ENCODE measurements at places on chromosomes 6 and 20.
A peak's percentile ranks its signal among the peaks of the same experiment; 100 is the strongest.

DNA sequence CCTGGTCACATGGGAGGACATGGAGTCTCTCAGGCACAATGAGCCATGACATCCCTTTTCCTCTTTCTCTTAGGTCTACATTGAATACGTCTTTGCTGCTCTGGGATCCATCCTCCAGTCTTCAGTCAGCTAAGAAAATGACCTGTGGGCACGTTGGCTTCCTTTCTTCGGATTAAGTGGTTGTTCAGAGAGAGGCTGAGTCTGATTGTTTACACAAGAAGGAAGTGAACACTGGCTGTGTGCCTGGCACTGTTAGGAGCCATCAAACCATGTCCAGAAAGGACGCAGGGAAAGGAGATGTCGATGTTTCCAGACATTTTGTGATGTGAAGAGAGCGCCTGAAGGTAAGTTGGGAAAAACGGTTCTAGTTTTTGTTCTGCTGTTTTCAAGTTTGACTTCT lies 309.9 kb upstream of the CDYL start:
- DNase-seq = no peak

GRCh38 chr6:40719671-40720374 lies 132.7 kb upstream of the LRFN2 start:
- no peak for DNase-seq

GRCh38 chr6:48613231-48613949 lies 502.4 kb upstream of the PTCHD4 start:
- DNase-seq = no peak

- peak; percentile 3 for DNase-seq
These were observed 52.2 kb downstream of the MARCKS start for GRCh38 chr6:113909224-113909856.

DNA sequence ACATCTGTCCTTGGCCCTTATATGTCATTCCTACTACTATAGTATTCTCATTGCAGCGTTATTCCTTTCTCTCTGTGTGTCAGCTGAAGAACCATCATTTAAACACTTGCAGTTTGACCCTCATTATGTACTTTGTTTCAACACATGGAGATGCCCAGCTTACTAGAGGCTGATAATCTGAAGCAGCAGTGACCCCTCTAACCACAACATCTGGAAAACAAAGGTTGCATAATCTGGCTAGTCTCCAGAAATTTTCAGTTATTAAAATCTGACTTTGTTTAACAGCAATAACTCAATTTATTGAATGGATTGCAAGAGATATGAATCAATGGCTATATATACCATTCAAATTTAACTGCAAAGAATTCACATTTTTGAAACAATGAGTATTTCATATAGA lies 6.6 kb upstream of the PHIP start:
- no peak for DNase-seq

DNA sequence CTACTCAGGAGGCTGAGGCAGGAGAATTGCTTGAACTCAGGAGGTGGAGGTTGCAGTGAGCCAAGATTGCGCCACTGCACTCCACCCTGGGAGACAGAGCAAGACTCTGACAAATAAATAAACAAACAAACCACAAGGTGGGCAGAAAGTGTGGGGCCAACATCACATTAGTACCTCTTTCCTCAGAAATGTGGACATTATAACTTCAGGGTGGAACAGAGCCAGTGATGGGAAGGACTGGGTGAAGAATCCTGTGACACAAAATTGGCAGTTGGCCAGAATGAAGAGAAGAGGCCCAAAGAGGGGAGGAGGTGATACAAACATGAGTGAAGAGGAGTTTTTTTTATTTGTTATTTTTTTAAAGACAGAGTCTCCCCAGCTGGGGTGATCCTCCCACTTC lies 50.6 kb downstream of the NUP153 start:
- DNase-seq = no peak

DNA sequence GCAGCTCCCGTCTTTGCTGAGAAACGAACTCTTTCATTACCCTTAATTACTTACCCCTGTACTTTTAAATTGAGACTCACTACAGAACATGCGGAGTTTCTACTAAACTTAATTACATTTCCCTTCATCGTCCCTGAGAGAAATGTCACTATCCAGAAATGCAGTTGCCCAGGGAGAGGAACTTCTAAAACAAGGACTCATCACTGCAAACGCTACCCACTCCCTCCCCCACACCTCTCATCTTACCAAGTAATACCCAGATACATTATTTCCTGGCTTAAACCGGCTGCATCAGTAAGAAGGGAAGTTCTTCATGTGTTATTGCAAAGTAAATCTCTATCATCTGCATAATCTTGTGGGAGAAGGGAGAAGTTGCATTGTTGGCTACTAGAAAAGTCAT lies 138.3 kb downstream of the IPCEF1 start:
- no peak for DNase-seq

DNA sequence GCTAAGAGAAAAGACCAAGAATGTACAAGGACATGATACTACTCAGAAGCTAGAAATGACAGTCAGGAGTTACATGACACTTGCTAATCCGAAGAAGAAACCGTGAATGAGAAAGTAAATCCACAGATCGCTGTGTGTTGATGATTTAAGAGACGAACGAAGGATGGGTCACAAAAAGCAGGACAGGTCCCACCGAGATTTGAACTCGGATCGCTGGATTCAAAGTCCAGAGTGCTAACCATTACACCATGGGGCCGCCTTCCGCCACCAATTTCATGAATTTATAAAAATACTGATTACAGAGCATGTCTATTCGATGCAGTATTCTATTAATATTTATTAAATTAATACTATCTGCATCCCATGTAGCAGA lies 54.0 kb upstream of the BTN3A2 start:
- no peak for DNase-seq

GRCh38 chr6:3960754-3961361 lies 111.7 kb downstream of the FAM50B start:
- no peak for DNase-seq

GRCh38 chr6:108735310-108736001 lies 112.8 kb upstream of the ARMC2 start:
- DNase-seq = no peak

DNA sequence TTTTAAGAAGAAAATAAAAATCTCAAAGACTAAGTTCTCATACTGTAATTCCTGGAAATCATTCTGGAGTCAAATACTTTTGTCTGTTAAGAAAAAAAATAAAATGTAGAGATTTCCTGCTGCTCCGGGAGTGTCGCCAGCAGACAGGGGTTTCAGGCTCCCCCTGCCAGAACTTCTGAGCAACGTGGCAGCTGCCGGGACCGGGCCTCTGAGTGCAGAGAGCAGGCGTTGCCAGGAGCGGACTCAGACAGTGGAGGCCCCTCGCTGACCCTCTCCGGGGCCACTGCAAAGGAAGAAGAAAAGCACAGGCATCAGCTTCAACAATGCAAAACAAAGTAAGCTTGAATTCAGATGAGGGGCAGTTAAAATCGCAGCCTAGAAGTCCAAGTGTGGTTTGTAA lies 95.5 kb downstream of the THBS2 start:
- no peak for DNase-seq

- DNase-seq = no peak
These were observed at the start of gene HNF4A for GRCh38 chr20:44355498-44356352. Gene HNF4A (plus strand): TSS chr20:44355699. CDS start chr20:44355805, 106 bp downstream.

- no peak for DNase-seq
These were observed 770.5 kb upstream of the FLRT3 start for GRCh38 chr20:15107931-15108330.

GRCh38 chr20:63185215-63185796 lies 30.6 kb downstream of the YTHDF1 start:
- no peak for DNase-seq

DNA sequence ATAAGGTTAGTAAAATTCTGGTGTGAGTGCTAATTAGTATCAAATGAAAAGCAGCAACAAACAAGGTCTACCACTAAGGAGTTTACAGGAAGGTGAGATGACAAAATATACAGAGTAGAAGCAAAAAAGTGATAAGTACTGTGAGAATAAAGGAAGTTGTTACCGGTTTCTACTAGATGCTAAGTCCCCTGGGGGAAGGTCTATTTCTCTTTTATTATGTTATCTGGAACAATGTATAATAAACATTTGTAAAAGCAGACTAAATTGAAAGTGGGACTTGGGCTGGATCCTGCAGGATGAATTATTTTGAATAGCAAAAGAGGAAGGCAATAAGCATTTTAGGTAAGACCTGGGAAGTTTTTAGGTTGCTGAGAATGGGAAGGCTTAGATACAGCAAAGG lies 158.7 kb upstream of the SLC22A16 start:
- DNase-seq = no peak

DNA sequence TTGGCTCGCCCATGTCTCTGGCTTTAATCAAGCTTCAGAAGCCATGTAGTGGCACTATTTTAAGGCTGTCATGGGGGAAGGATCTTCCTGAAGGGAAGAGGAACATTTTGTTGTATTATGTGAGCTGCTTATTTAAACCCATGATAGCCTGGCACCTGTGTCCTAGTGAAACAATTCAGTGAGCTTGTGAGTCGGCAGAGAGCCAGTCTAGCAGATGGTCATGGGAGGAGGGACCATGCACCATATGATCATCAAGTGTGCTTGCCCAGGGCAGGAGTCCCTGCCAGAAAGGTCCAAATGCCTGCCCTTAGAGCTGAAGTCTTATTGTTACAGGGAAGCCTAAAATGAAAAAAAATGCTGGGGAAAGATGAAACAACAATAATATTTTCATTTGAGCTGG lies 132.9 kb downstream of the PRDM13 start:
- DNase-seq = no peak

- DNase-seq = no peak
These were observed 319.7 kb upstream of the TCF21 start for GRCh38 chr6:133568970-133569889.

DNA sequence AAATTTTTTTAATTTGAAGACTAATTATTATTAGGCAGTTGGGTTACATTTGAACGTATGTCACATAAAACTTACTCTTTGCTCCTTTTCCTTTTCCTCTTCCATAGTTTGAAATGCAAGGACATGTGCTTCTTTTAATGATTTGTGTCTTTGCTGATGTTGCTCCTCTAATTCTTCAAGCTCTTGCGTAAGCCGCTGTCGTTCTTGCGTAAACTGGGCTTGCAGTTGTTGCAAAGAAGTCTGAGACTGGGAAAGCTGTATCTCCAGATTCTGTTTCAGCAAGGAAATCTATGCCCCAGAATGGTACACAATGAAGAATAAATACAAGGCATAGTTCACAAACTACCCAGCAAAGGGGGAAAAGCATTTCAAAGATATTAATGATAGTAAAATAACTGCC lies 45.1 kb upstream of the MCM9 start:
- DNase-seq = no peak

DNA sequence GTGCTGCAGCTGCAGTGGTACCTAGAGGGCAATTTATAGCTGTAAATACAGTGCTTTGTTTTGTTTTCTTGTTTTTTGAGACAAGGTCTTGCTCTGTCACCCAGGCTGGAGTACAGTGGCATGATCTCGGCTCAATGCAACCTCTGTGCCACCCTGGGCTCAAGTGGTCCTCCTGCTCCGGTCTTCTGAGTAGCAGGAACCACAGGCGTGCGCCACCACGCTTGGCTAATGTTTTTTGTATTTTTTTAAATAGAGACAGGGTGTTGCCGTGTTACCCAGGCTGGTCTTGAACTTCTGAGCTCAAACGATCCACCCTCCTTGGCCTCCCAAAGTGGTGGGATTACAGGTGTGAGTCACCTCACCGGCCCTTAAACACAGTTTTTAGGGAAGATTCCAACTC lies 26.8 kb downstream of the CHRNA4 start:
- no peak for DNase-seq

GRCh38 chr6:31541059-31541657 lies 645 bp downstream of the DDX39B start:
- no peak for DNase-seq

DNA sequence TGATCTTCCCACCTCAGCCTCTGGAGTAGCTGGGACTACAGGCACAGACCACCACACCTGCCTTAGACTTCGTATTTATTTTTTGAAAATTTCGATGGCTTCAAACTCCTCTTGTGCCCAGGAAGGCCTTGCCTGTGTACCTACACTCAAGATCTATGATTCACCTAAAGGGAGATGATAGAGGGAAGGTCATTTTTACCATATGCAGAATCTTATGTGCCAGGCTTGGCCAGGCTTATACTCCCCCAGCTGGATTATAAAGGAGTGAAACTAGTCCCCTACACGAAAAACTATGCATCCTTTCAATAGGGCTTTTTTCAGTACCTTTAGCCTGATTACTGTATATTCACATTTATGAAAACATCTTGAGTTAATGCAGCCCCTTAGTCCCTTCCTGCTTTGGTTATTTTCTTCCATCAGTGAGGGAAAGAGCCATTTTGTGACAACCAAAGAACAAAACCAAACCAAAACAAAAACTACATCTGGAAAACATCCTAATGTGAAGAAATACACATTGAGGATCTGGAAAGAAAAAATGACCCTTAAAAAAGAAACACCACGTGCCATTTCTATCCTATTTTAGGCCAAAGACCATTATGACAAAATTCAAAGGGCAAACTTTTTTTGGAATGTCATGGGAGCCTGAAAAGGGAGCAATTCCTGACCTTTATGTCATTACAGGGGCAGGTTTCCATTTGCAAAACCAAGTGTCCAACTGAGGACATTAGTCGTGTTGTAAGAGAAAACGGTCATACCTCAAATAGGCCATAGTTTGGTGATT lies 34.7 kb downstream of the RIPOR2 start:
- DNase-seq = no peak

- no peak for DNase-seq
These were observed 42.4 kb downstream of the PLAGL1 start for GRCh38 chr6:143965503-143966171.

DNA sequence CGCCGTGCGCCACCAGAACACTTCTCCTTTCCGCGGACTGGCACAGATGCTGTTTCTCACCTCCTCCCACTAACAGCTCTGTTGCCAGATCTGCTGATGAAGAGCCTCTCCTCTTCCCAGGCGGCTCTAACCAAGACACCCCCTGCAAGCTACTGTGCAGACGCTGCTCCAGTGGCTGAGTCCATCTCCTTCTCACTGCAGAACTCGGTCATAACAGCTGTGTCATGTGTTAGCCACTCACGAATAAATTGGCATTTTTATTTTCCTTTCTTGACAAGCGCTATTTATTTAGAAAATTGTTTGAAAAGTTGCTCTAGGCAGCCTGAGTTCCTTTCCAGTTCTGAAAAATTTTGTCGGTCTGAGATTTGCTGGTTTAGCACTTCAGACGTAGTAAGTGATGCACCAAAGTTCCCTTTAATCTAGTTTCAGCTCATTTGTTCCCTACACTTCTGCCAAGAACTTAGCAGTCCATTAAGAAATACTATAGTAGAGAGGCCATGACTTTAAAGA lies 12.8 kb upstream of the PLEKHG1 start:
- DNase-seq = no peak

DNA sequence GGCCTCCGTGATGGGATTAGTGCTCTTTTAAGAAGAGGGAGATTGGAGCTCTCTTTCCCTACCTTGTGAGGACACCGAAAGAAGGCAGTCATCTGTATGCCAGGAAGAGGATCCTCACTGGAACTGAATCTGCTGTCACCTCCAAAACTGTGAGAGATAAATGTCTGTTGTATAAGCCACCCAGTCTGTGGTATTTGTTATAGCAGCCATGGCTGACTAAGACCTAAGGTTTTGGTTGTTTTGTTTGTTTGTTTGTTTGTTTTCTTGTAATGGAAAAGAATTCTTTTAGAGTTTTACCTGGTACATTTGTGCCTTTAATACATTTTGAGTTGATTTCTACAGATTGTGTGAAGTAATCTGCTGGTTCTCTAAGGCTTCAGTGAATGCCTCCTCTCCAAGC lies 7.6 kb downstream of the RPP21 start:
- no peak for DNase-seq

GRCh38 chr6:44630125-44631028 lies 242.9 kb downstream of the CDC5L start:
- DNase-seq = no peak

- no peak for DNase-seq
These were observed 368.6 kb downstream of the BTBD9 start for GRCh38 chr6:38271081-38271480.

- DNase-seq = no peak
These were observed 62.5 kb downstream of the RAMACL start for GRCh38 chr6:166523782-166524559.

GRCh38 chr6:1636272-1636825 lies 26.6 kb downstream of the FOXC1 start:
- no peak for DNase-seq
